Activated T-cell treated with anti-CD3 and anti-CD28 coated beads, Interleukin-2, amount 50 U/mL, for 72 hours (primary cell): ENCODE measurements at places on chromosomes 2 and 18. TPM values are rescaled to one million over a fixed set of nuclear protein-coding genes. Genes with fewer than 3 reads are reported as not detected.

DNA sequence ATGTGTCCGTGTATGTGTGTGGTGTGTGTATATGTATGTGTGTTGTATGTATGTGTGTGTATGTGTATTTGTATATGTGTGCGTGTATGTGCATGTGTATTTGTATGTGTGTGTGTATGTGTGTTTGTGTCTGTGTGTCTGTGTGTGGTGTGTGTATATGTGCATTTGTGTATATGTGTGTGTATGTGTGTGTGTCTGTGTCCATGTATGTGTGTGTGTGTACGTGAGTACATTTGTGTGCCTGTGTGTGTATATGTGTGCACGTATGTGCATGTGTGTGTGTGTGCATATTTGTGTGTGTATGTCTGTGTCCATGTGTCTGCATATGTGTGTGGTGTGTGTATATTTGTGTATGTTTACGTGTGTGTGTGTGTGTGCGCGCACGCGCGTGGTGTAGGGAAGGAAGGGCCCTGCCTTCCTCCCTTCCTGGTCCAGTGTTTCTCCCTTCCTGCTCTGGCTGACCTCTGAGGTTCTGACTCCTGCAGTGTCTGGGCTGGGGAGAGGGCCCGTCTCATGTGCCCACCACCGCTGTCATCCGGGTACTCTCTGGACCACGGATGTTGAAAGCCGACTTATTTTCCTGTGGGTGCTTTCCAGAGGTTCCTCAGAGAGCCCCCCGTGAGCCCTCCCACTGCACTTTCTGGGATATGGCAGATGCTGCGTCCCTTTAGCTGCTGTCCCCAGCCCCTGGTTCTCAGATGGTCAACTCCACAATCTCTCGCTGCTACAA lies 209.5 kb downstream of the DYSF start:
- H3K27ac ChIP-seq = no peak overlapping the region
- peaks cover 5% of the 10 kb centered on the region for H3K36me3 ChIP-seq
- no peak overlapping the region for H3K4me3 ChIP-seq

DNA sequence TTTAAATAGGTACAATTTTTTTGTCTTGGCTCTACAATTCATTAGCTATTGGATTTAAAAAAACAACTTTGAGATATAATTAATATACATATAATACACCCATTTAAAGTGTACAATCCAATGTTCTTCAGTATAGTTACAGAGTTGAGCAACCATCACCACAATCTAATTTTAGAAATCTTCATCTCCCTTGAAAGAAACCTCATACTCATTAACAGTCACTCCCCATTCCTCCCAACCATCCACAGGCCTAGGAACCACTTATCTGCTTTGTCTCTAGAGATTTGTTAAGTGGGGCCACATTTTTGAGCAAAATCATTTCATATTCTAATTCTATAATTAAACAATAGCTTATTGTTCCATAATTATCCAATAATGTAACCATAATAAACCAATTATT lies 32.6 kb downstream of the MRPL33 start:
- H3K27me3 ChIP-seq = no peaks in the 10 kb centered on the region
- H3K4me1 ChIP-seq = peaks cover 11% of the 10 kb centered on the region
- DNase-seq = no peak
- no peak overlapping the region for H3K27ac ChIP-seq
- no peak overlapping the region for H3K4me3 ChIP-seq

DNA sequence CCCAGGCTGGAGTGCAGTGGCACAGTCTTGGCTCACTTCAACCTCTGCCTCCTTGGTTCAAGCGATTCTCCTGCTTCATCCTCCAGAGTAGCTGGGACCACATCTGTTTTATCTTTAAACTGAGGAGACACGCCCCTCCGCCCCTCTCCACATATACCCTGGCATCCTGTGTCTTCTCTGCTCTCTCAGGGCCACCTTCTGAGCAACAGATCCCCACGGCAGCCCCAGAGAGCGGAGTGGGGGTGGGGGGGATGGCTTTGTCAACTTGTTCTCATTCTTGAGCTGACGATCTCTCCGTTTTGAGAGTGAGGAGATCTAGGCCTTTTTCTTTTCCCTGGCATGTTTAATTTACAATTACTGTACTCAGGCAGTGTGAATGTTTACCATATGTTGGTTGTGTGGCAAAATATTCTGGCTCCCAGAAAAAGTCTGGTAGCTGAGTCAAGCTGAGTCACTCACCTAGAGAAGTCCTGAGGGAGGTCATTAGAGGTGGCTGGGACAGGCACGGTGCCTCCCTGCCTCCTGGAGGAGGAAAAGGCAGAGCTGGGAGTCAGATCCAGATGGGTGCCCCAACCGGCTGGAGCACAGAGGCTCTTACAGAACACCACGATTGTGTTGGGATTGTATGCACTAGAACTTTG lies 19.5 kb upstream of the ID2 start:
- H3K27ac ChIP-seq = no peak overlapping the region
- no peaks in the 10 kb centered on the region for H3K36me3 ChIP-seq
- DNase-seq = no peak
- H3K27me3 ChIP-seq = peaks cover 22% of the 10 kb centered on the region
- peaks cover 46% of the 10 kb centered on the region for H3K4me1 ChIP-seq
- no peak overlapping the region for H3K4me3 ChIP-seq

The INPP5D gene
- 64.8 TPM for total RNA-seq

GRCh38 chr18:10482363-10482984 lies 28.0 kb downstream of the APCDD1 start:
- H3K36me3 ChIP-seq = no peaks in the 10 kb centered on the region
- H3K27me3 ChIP-seq = no peaks in the 10 kb centered on the region
- no peak overlapping the region for H3K27ac ChIP-seq
- DNase-seq = no peak
- H3K4me1 ChIP-seq = peaks cover 8% of the 10 kb centered on the region
- no peak overlapping the region for H3K4me3 ChIP-seq

DNA sequence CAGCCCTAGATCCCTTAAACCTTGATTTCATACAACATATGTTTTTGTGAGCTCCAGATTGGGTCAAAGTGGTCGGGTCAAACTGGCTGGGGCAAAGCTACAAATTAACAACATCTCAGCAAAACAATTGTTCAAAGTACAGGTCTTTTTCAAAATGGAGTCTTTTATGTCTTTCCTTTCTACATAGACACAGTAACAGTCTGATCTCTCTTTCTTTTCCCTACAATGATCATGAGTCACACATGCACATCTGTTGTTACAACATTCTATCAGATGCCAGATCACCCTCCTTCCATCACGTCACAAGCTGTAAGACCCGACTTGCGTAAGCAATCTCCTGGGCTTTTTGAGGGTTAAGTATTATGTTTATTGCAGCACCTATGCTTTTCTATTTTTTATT lies 55.1 kb downstream of the RHOB start:
- no peak for DNase-seq
- peaks cover 8% of the 10 kb centered on the region for H3K4me1 ChIP-seq
- no peaks in the 10 kb centered on the region for H3K27me3 ChIP-seq
- no peak overlapping the region for H3K27ac ChIP-seq
- H3K4me3 ChIP-seq = no peak overlapping the region
- no peaks in the 10 kb centered on the region for H3K36me3 ChIP-seq
